BJ (cell line): ENCODE measurements at places on chromosomes 7 and 10. TPM values are rescaled to one million over a fixed set of nuclear protein-coding genes. Genes with fewer than 3 reads are reported as not detected.

DNA sequence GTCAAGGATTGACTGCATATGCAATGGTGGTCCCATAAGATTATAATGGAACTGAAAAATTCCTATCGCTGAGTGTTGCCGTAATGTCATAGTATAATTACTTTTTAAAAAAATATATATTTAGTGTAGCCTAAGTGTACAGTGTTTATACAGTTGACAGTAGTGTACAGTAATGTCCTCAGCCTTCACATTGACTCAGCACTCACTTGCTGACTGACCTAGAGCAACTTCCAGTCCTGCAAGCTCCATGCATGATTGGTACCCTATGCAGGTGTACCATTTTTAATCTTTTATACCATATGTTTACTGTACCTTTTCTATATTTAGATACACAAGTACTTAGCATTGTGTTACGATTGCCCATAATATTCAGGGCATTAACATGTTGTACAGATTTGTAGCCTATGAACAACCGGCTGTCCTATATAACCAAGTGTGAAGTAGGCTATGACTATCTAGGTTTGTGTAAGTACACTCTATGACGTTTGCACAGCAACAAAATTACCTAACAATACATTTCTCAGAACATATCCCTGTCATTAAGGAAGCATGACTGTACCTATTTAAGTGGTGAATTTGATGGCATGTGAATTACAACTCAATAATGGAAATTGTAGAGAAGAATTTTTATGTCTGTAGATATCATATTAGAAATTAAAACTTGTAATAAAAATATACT lies 40.9 kb downstream of the CCNY start:
- DNase-seq = no peak

The ARHGAP22 gene
- 6.4 and 7.2 TPM in 2 replicates for polyA plus RNA-seq

The LRGUK gene
- 0.05 TPM in 1 of 2 replicates, not detected in the other for polyA plus RNA-seq

GRCh38 chr7:151705636-151706276 lies 171.2 kb downstream of the PRKAG2 start:
- no peak for DNase-seq

DNA sequence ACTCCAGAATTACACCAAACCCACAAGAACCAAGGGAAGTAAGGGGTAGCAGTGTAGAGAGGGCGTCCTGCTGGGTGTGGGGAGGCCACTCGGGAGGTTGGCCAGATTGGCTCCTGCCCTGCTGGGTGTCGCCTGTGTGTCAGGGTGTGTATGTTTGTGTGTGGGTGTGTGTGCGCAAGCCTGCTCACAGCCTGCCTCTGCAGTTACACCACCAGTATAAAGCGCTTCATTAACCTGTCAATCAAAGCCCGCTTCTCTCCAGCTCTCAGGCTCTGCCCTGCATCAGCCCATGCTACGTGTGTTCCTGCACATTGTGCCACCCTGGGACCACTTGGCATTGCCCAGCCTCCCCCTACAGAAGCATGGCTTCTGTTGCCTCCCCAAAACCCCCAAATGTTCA lies 83.3 kb upstream of the PAX2 start:
- DNase-seq = no peak

- no peak for DNase-seq
These were observed 122.0 kb downstream of the SKIDA1 start for GRCh38 chr10:21403256-21404015.

DNA sequence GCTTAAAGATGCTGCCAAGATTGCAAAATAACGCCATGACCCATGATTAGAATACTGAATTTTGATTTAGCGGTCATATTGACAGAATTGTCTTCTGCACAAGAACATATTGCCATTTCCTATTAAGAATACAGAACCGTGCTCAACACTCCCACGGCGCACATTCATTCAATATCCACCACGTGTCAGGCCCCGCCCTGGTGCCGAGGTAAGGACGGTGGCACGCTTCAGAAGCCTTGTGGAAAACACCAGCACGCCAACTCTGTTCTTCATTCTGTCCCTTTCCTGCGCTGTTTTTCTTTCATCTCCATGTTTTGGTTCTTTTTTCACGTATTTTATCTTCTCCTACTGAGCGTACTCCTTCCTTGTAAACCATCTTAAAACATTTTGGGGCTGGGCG lies 189.3 kb downstream of the ZMYND11 start:
- DNase-seq = no peak

GRCh38 chr10:132401401-132402118 lies 4.6 kb downstream of the PWWP2B start:
- no peak for DNase-seq

GRCh38 chr10:55653531-55653930 lies 707.5 kb downstream of the ZWINT start:
- DNase-seq = no peak

GRCh38 chr7:79420464-79420863 lies 33.0 kb downstream of the MAGI2 start:
- peak; percentile 94 for DNase-seq

The CALHM1 gene
- polyA plus RNA-seq = not detected in 2 replicates

GRCh38 chr10:16988900-16989299 lies 140.7 kb downstream of the CUBN start:
- no peak for DNase-seq

DNA sequence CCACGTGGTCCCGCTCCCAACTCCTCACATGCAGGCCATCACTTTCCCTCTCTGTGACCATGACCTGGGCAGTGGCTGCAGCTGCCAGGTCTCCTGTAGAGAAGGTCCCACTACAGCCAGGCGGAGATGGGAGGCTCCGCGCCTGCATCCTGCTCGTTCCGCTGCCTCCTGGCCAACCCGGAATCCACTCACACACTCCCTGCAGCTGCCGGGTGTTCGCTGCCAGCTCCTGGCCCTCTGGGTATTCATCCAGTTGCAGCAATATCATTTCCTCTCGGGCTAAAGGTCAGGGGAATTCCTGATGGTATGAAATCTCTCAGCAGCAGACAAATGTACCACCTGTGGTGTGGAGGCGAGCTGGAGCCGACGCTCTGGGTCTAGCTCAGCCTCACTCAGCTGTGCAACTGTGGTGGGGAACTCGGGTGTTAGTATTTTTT lies 65.7 kb downstream of the TLL2 start:
- DNase-seq = no peak
